HT1080 (cell line): ENCODE measurements at places on chromosomes 12 and 14. TPM values are rescaled to one million over a fixed set of nuclear protein-coding genes. Genes with fewer than 3 reads are reported as not detected.

Gene STON2
- total RNA-seq: 6.9 and 7.6 TPM in 2 replicates

DNA sequence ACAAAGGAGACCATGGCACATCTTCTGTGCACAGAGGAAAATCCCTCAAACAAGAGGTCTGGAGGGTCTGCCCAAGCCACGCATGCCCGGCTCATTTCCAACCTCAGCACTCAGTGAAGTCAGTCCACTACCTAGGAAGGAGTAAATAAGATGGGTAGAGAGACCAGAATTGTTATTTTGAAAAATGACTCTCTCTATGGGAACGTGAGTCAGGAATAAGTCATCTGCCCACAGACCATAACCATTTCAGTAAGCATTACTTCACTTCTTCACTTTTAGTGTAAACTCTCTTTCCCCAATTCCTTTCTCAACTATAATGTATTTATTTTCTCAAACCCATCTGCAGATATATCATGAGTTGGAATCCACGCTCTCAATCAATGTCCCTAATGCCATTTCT, 1039.9 kb upstream of the USP15 start:
- peak; percentile 80 for DNase-seq

GRCh38 chr12:79424109-79424721, 266.5 kb downstream of the PAWR start:
- peak; percentile 92 for DNase-seq

GRCh38 chr12:2982361-2982760, 23.2 kb downstream of the TEAD4 start:
- DNase-seq: no peak

- peak; percentile 58 for DNase-seq
Observed at GRCh38 chr12:120971299-120972180, 6.8 kb upstream of the HNF1A start.

Gene KITLG
- 8.7 and 9.5 TPM in 2 replicates for total RNA-seq

Gene SMARCC2
- total RNA-seq: 36.8 and 44.3 TPM in 2 replicates

Gene CHGA
- total RNA-seq: not detected in 2 replicates

Gene ARHGEF40
- 16.5 and 18.8 TPM in 2 replicates for total RNA-seq

GRCh38 chr12:103050273-103050672, 92.8 kb downstream of the ASCL1 start:
- DNase-seq: no peak

Gene NABP2
- total RNA-seq: 77.9 and 78.3 TPM in 2 replicates

Gene SYNDIG1L
- total RNA-seq: not detected in 2 replicates
